HCT116 (cell line): ENCODE measurements at places on chromosomes 6 and 20. TPM values are rescaled to one million over a fixed set of nuclear protein-coding genes. Genes with fewer than 3 reads are reported as not detected.

NHSL1 gene
- 15.4 TPM for total RNA-seq

HRH3 gene
- not detected for total RNA-seq

RNF144B gene
- 2.1 TPM for total RNA-seq

DNAH8 gene
- not detected for total RNA-seq

HNF4A gene
- 7.4 TPM for total RNA-seq

SPATS1 gene
- total RNA-seq, result not detected

CST7 gene
- total RNA-seq, result not detected

CHD6 gene
- 26.6 TPM for total RNA-seq

LY6G6F gene
- total RNA-seq, result not detected

GLP1R gene
- total RNA-seq, result not detected

TDP2 gene
- 30.2 TPM for total RNA-seq

OVOL2 gene
- total RNA-seq, result 0.86 TPM

C6orf15 gene
- not detected for total RNA-seq

DEFB116 gene
- not detected for total RNA-seq

OGFR gene
- 73.6 TPM for total RNA-seq

AAR2 gene
- total RNA-seq, result 23.3 TPM

PPP1R3G gene
- total RNA-seq, result 0.27 TPM

SH3BGRL2 gene
- total RNA-seq, result 5.2 TPM

PRND gene
- not detected for total RNA-seq

SEMG1 gene
- not detected for total RNA-seq

ACSS1 gene
- 0.27 TPM for total RNA-seq

KHDC1L gene
- total RNA-seq, result 5.4 TPM
